ENCODE measurements at places on chromosomes 3 and 15.
A peak's percentile ranks its signal among the peaks of the same experiment; 100 is the strongest.

DNA sequence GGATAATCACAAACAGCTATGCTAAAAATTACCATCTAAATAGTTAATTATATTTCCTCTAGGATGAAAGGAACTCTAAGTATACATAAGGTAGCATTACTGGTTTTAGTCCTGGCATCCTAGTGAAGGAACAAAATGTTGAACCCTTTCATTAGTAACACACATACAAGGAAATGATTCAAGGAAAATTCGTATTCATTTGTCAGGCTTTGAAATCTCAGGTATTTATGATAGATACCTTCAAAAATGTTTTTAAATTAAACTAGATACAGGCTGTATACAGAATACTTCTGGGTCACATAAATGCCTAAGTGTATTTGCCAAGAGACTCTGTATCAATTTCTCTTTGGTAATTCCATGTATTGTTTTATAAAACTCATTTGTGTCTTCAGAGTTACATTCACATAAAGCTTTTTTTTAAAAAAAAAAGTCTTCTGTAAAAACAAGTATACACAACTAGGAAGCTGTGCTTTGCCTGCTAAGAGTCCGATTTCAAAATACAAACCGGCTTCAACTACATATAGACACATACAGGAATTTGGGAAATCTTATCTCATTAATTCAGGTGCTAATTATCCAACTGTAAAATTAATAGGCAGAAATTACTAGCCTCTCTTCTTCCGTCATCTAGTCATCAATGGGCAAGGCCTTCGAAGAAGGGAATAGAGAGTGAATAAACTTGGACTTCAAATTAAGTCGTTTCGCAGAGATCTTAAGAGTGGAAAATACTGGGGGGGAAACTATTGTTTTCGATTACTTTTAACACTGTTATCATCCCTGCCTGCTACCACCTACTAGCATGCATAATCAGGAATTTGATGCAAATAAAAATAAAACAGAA is 1.3 kb downstream of the SECISBP2L start:
- DNase-seq: no peak

- no peak for DNase-seq
Observed at GRCh38 chr3:24263069-24263668, 231.5 kb downstream of the THRB start.

GRCh38 chr3:193943851-193944517 is 192.0 kb upstream of the HES1 start:
- DNase-seq: no peak

GRCh38 chr15:73631915-73632669 is 1.1 kb downstream of the NPTN start:
- peak; percentile 85 for DNase-seq

DNA sequence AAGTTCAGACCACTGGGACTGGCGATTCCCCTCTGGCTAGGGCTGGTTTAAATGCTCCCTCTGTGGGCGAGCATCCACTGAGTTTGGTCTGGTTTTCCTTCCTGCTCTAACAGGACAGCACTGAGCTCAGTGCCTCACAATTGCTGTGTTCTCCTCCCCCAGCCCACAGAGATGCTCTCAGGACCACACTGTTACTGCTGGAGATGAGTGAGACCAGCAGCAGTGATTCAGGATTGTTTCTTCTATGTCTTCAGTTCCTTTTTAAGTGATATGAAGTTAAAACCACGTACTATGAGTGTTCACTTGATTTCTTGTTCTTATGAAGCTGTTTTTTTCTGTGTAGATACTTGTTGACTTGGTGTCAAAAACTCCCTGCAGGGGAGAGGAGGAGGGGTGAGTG is 180.4 kb upstream of the COL8A1 start:
- DNase-seq: no peak

DNA sequence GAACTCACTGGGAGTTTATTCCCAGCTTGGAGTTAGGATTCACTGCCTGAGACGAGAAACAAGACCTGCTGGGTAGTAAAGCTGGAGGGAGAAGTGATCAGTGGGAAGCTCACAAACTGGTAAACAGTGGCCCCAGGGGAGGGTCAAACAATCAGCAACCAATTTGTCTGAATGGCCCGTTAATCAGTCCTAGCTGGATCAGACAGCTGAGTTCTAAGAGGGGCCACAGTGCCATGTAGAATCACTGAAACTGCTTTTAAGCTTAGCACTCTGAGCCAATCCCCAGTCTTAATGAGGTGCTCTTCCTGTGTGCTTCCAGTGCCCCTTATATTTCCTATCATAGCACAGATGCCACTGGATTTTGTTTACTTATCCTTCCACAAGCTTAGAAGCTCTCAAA is 591.7 kb downstream of the RSL24D1 start:
- DNase-seq: no peak

GRCh38 chr15:55741833-55742497 is 987 bp downstream of the PRTG start:
- no peak for DNase-seq

- DNase-seq: no peak
Observed at GRCh38 chr3:58223855-58224254, 13.1 kb upstream of the DNASE1L3 start.

GRCh38 chr3:127512256-127512655 is 78.3 kb downstream of the TPRA1 start:
- no peak for DNase-seq

GRCh38 chr3:8840556-8840955 is 71.1 kb upstream of the OXTR start:
- DNase-seq: peak; percentile 67

DNA sequence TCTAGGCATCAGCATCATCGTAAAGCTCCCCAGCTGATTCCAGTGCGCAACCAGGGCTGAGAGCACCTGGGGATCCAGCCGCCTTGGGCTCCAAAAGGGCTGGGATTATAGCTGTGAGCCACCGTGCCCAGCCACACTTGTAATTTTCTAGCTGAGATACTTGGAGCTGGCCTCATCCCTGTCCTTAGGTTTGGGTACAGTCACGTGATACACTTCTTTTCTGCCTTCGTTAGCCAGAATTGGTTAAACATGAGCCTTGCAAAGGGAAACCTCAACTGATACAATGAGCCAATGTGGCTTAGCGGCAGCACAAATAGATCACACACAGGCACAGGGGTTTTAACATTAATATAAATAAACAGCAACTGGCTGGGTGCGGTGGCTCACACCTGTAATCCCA is 69.8 kb upstream of the GCNT3 start:
- DNase-seq: no peak

- DNase-seq: peak; percentile 91
Observed at GRCh38 chr3:65713016-65713415, 325.7 kb downstream of the MAGI1 start.

GRCh38 chr3:106810300-106810875 is 566.9 kb upstream of the CCDC54 start:
- no peak for DNase-seq

- DNase-seq: no peak
Observed at GRCh38 chr3:179464323-179465092, 13.2 kb upstream of the GNB4 start.

- DNase-seq: peak; percentile 78
Observed at GRCh38 chr15:33064878-33065277, 129.6 kb downstream of the FMN1 start.

DNA sequence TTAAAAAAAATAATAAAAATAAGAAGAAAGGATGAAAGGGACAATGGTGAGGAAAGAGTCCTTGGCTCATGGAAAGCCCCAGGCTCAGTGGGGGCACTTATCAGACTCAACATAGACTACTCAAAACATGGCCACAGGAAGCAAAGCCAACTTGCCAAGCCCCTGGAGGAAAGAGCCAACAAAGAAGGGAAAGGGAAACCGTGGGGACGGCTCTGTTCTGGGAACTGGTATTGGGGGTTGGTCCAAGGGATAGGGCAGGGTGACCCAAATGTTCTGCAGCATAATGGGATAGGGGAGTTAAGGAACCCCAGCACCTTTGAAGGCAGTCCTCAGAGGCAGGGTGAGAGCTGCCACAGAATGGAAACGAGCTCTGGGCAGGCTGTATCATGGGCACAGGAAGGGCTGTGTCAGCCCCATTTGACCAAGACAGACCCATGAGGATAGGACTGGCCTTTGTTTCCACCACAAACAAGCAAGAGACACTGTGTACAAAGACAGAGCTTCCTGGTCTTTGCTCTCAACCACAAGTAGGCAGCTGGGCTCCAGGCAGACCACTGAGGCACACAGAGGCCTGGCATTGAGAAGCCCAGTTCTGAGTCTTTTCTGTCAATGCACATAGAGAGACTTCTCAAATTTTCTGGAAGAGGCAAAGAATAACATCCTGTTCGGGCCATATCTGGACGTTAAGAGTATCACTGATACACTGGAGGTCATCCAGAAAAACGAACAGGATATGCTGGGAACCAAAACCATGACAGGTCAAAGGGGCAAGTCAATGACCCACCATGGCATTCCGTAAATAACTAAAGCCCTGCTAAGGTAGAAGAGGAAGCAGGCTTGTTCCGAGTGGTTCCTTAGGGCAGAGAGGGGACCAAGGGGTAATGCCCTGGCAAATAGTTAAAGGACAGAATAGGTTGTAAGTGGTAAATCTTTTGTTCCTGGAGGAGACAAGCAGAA is 10.6 kb upstream of the SEMA7A start:
- DNase-seq: no peak

GRCh38 chr3:172033396-172033795 is 6.0 kb upstream of the FNDC3B start:
- DNase-seq: no peak

DNA sequence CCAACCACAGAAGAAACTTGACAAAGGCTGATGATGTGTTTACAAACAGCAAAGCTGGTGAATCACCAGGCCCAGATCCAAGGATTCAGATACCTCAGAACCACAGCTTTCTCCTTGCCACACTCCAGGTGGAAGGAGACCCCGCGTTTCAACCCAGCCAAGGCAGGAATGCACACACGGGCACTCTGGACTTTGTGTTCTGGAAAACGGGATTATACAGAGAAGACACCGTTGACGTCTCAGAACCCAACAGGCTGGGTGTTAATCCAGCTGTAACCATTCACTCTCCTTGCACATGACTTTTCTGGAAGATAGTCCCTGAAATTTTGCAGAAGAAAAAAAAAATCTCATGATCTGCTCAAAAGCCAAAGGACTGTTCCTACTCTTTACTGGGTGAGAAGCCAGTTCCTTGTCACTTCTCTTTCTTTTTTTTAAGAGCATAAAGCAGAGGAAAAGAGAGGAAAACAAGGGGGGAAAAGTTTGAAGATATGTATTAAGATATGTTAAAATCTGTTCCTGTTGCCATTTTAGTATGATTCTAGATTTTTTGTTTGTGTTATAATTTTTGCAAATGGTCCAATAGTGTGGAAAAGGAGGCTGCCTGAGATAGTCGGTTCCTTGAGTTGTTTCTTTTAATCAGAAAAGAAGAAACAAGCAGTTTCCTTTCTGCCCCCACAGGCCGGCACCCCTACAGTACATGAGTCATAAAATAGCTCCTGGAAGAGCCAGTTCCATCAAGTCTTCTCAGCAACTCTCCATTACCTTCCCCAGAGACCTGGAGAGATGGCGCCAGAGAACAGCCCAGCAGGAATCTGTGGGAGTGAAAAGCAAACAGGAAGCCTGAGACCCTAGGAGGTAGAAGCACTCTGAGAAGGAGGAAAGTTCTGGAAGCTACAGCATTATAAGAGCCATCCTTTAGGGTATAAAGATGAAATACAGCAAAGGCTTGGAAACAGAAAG is 73.1 kb downstream of the RORA start:
- peak; percentile 74 for DNase-seq

DNA sequence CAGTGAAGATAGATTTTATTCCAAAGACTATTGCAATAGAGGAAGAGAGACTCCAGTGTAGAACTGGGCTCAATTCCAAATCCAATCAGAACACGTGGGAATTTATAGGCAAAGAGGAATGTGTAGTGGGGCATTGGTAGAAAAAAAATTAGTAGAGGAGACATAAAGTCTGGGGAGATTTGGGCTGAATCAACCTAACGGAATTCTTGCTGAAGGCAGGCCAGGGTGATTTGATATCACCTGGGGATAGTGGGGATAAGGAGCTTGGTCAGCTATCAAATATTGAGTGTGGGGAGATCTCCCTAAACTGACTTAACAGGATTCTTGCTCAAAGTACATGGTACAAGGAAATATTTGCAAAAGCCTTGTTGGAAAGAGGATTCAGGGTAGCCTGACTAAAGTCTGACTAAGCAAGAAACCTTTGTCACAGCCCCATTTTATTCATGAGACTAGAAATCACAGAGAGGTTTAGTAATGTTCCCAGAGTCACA is 29.6 kb downstream of the SST start:
- no peak for DNase-seq

DNA sequence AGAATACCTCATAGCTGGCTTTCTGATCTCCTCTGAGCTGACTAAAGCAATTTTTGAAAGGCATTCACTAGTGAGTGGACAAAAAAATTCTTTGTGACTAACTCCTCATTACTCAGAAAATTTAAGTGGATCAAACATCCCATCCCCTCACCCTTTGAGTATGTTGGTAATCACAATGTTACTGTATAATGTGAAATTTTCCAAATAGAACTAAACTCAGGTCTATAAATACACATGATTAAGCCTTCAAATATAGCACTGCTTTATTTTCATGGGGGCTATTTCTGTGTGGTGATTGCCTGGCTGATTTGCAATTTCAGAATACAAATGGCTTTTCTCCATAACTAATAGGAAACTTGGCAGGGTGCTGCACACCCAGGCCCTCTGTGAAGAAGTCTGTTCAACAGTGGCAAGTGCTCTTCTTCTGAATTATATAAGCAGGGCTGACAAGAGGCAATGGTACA is 45.9 kb upstream of the ACTC1 start:
- peak; percentile 53 for DNase-seq

DNA sequence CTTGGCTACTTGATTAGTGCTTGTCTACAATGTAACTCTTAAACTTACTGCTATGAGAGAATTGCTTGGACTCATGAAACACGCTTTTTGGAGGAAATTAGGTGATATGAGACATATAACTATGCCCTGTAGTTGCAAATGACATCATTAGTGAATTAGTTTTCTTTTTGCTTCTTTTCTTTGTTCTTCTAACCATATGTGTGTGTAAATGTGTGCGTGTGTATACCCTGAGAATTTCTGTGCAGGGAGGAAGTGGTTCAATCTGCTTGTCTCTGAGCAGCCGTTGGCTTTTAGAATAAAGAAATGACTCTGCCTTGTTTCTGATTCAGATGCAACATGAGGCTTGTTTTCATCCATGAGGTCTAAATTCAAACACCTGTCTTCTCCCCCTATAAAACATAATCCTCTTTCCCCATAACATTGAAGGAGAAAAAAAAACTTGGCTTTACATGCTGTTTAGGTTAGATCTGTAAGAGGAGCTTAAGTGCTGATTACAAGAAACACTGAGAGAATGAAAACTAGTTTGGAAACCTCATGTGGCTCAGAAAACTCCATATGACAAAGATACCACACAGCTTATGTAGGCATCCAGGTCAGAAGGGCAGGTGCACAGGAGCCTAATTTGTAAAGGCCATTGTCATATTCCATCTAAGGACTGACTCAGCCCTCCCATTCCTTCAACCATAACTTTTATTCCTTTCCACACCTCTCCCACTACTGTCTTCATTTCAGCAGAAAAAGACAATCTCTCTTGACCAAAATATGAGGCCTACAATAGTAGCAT is 30.5 kb upstream of the BLM start:
- no peak for DNase-seq

All from fibroblast of skin of back (primary cell).